ENCODE measurements at places on chromosomes 7 and 10.
A peak's percentile ranks its signal among the peaks of the same experiment; 100 is the strongest.

- no peak for DNase-seq
Measured at GRCh38 chr10:7948371-7949000, 106.0 kb upstream of the GATA3 start.

DNA sequence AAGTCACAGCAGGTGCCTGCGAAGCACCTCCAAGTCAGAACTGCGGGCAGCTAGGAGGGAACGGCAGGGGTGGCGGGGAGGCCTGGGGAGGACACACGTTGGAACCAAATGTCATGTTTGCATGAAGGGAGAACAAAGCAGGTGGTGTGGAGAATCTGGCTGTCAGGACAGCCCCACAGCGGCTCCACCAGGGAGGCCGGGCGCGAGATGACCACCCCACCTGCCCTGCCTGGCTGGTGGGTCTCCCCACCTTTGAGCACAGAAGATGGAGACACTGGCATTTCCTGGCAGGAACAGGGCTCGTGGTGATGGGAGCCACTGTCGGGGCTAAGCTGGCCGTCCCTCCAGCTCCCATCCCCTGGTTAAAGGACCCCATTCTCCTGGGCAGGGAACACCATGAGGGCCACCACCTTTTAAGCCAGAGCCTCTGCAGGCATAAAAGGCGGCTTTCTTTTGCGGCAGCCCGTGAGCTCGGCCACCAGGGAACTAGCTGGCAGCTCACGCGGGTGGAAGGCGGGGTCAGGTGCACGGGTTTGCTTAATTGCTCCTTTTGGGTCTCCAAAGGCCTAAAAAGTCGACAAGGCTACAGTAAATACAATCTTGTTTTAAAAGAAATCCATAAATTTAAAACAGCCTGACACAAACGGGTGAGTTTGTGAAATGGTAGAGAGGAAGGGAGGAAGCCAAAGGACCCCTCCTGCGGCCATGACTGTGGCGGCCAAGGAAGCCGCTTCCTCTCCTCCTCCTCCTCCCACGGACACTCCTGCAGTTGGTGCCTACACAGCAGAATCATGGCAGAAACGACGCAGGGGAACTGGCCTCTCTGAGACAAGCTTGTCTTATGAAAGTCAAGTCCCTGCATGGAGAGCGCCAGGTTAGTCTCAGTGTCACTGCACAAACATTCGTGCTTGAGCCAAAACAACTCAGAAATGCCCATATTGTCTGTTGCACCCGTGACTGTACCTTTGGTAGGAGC is 213.8 kb downstream of the DNAJB6 start:
- no peak for DNase-seq

GRCh38 chr10:60335708-60336107 is 54.0 kb downstream of the ANK3 start:
- peak; percentile 37 for DNase-seq

DNA sequence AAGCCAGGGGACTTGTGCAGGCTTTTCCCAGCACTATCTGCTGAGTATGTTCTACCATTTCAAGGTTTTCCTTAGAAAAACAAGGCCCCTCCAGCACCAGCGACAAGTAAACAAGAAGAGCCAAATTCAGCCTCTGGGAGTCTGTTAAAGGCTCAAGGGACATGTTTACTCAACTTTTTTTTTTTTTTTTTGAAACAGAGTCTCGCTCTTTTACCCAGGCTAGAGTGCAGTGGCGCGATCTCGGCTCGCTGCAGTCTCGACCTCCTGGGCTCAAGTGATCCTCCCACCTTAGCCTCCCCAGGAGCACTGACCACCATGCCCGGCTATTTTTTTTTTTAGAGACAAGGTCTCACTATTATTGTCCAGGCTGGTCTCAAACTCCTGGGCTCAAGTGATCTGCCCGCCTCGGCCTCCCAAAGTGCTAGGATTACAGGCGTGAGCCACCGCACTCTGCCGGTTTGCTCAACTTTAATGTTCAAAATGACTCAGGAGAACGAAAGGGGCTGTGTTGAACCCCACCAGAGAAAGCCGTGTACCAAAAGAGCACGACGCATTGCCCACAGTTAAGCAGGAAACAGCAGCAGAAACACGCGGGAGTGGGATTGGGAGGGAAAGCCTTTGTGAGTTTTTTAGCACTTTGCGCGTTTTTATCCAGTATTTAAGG is 772 bp downstream of the PRDX3 start:
- no peak for DNase-seq

DNA sequence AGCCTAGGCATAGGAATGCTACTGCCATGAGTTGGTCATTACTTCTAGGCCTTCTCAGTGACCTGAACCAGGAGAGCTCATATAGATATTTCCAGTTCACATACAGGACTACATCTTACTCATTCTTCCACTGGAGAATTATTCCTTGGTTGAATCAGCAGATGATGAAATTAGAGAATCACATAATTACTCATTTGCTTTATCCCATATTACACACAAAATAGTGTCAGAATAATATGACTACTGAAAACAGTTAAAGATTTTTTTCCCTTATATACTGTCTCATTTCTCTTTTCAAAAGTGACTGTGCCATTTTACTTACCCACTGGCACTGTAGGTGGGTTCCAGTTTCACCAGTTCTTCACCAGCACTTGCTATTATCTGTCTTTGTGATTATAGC is 18.5 kb downstream of the BMS1 start:
- no peak for DNase-seq

- no peak for DNase-seq
Measured at GRCh38 chr7:152882576-152883310, 123.2 kb downstream of the ACTR3B start.

DNA sequence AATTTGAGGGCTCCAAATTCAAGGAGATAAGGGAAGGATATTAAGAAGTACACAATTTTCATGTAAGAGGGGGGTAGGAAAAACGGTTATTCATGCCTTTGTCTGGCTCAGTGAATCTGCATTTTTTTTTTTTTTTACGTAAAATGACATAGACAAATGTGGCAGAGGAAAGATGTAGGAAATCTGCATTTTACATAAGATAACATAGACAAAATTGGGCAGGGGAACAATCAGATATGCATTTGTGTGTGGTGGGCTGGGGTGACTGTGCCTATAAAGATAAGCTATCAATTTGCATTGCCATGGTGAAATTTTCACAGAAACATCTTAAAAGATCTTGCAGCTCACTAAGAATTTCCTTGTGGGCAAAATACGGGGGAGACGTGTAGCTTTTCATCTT is 92.7 kb upstream of the GPR141 start:
- no peak for DNase-seq

DNA sequence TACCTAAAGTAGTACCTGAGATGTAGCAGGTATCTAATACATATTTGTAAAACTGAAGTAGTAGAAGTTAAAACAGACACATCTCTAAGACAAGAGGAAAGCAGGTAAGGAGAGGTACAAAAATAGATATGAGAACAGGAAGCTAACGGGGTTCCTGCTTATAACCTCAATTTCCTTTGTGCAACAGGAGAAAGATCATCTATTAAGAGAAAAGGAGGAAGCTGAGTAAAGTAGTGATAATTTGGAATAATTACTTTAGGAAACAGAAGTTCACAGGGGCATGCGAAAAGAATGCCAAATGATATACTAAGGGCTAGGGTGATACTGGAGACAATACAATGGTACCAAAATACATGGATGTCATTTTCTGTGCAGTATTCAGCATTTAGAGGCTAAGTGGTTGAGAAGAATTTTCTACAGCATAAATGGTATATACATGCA is 108.7 kb downstream of the NRBF2 start:
- no peak for DNase-seq

DNA sequence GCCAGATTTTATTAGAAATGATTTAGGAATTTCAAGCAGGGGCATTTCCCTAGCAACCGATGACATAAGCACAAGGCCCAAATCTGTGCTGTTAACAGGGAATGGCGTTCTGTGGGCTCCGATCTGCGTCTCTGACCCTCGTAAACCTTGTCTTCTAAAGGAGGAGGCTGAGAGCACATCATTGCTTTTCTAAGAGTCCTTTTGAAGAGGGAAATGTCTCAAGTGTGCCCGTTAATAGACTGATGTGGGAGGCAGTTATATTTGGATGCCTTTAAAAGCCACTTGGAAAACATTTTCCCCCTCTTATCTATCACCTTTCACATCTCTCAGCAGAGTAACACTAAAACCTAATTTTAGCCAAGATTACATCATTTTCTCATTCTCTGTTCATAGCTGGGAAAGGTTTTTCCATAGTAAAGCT is 424.1 kb upstream of the GALNT17 start:
- no peak for DNase-seq

Measured in midbrain (tissue), 1 donor.